ENCODE measurements at places on chromosomes 1 and 21. TPM values are rescaled to one million over a fixed set of nuclear protein-coding genes. Genes with fewer than 3 reads are reported as not detected.

Gene F5
- not detected for total RNA-seq

Gene C1orf210
- total RNA-seq = 23.3 TPM

Gene KCND3
- not detected for total RNA-seq

Gene FLG2
- not detected for total RNA-seq

Gene ORC1
- 17.6 TPM for total RNA-seq

Gene TNFRSF14
- 13.8 TPM for total RNA-seq

Gene PTPRF
- total RNA-seq = 439 TPM

Gene AZIN2
- 7.3 TPM for total RNA-seq

Gene SYCP1
- total RNA-seq = not detected

Gene OTUD3
- 9.7 TPM for total RNA-seq

DNA sequence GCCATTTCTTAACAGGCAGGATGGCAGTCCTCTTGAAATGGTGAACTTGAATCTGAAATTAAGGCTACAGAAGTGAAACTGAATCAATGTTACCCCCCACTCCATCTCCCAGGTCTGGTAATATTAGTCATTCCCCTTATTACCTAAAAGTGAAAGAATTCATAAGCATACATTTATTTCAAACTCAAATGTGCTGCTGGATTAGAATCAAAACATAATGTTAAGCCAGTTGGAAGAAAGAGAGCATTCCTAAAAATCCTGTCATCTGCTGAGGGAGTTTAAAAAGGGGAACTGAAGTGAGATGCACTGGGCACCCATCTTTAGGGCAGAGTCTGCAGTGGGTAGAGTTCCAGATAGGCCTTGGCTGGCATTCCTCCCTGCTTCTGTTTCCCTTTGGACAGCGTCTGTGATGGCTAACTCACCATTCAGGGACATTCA lies 17.4 kb downstream of the KIAA0319L start:
- DNase-seq = no peak

DNA sequence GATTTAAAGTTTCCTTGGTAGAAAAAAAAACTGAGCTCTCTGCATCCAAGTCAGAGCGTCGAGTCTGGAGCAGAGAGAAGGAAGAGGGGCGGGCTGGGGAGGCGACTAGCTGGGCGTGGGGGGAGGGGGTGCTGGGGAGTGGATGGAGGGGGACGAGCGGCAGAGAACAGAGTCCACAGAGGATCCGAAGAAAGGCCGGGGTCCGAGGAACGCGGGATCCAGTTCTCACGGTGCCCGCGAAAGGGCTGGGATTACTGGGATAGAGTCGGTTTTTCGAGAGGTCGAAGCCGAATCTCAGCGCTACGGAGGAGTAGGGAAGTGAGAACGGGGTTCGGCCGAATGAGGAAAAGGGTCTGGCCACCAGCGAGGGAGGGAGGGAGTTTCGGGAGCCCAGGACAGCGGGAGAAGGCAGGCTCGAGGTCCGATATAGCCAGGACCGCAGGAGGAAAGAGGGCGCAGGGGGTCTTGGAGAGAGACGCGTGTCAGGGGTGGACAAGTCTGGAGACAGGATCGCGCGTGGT lies 665 bp downstream of the DAB1 start:
- no peak for DNase-seq

DNA sequence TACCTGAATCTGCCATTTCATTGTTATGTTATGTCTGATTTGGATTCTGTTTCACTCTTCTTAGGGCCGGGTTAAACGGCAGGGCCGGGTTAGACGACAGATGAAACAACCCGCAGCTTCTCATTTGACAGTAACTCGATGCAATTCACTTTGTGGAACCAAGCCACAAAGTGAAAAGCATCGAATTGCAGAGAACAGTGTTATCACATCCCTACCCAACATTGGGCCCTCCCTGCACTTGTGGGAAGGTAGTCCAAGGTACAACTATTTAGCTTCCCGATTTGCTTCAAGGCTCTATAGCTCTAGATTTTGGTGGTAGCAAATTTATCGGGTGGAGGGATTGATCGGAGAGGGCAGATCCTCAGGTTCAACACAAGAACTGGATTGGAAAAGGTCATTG lies 17.0 kb downstream of the SON start:
- DNase-seq = no peak

GRCh38 chr1:110634086-110634454 lies 27.9 kb upstream of the KCNA2 start:
- DNase-seq = no peak

DNA sequence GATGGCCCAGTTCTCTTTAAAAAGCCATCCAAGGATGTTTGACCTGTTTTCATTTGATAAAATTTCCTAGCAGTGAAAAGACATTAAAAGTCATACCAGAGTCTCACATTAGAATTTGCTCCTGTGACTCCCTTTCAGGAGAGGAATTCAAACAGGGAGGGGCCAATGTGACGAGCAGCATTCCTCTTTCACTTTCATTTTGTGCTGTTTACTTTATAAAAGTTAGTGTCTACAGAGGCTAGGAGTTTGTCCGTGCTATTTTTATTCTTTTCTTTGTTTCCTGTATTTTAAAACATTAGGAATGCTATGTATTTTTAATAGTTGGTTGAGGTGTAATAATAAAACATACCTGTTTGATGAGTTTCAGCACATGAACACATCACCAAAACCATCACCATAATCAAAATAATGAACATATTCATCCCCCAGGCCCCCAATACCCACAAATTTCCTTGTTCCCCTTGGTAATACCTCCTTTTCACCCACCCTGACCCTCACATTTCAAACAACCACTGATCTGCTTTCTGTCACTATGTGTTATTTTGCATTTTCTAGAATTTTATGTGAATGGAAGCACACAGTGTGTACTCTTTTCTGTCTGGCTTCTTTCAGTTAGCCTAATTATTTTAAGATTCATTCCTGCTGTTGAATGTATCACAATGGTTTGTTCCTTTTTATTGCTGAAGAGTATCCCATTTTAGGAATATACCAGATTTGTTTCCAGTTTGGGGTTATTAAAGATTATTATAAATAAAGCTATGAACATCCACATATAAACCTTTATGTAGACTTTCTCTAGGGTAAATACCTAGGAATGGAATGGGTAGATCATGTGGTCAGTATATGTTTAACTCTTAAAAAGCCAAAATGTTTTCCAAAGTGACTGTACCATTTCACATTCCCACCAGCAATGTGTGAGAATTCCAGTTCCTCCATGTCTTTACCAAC lies 129.5 kb downstream of the TENT5C start:
- peak; percentile 59 for DNase-seq

- DNase-seq = no peak
Observed at GRCh38 chr1:108124023-108124422, 76.1 kb downstream of the SLC25A24 start.

- no peak for DNase-seq
Observed at GRCh38 chr1:152436593-152437496, 22.8 kb upstream of the CRNN start.

DNA sequence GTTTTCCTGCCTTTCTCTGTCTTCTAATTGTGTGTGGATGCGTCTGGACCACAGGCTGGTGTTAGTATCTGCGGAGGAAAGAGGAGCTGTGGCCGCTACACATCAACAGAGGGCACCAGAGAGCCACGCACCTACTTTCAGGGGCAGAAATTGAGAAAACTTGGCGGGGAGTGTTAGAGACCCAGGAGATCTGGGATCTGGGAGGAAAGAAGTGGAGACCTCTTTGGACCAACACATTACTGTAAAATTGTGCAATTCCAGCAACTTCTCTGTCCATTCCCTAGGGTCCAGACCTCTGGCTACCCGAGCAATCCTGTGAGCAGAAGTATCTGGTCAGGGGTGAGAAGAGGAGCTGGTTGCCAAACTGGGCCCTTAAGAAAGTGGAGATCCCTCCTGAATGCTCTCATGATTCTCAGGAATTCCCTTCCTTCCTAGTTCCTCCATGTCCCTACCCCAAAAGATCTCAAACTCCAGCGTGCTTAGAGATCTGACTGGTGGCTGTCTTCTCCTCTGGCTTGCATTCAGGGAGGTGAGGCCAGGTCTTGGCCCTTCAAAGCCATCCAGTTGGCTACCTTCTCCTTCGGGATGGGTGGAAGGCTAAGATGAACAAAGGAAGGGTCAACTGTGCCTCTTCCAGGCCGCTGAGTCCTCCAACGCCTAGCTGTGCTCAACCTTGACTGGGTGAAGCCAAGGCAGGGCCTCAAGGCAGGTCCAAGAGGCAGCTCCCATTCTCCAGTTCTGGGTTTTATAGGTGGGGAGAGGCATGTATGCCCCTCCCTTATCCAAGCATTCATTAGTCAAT lies 1.2 kb upstream of the KIRREL1 start:
- peak; percentile 67 for DNase-seq

DNA sequence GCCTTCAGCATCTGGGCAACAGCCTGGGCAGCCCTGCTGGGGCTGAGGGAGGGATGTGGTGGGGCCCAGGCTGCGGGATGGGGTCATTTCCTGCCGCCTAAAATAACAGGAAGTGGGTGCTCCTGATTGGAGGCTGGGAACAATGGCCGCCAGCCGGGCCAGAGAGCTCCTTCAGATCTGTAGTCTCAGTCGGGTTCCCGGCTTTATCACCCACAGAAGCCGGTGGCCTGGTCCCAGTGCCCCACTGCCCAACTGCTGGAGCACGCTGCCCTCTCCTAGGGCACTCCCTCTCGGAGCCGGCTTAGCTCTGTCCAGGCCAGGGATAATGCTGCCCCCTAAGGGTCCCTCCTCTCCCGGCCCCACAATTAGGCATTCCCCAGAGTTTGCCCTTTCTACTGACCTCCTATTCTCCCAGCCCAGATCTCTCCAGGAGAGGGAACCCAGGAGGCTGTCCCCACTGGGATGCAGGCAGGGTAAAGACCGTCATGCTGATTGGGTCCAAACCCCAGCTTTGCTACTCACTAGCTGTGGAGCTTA lies 5.1 kb downstream of the MAP7D1 start:
- peak; percentile 64 for DNase-seq

GRCh38 chr1:61284936-61285335 lies 202.6 kb downstream of the NFIA start:
- DNase-seq = no peak

GRCh38 chr1:75999034-75999433 lies 66.8 kb upstream of the ASB17 start:
- no peak for DNase-seq

DNA sequence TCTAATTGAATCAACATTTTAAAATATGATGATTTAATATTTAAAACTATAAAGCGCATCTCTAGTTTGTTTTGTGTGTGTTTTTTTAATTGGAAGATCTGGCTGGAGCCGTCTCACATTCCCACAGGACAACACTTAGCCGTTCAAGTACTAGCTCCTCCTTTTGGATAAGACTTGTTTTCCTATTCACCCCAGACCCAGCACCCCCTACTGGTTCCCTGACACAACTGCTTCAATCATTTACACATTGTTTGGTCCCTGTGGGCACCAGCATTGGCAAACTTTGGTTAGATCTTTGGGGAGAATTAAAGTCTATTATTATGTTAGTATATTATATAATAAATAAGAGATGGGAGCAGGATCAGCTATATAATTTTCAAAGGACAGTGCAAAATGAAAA lies 34.5 kb downstream of the TYW3 start:
- no peak for DNase-seq

DNA sequence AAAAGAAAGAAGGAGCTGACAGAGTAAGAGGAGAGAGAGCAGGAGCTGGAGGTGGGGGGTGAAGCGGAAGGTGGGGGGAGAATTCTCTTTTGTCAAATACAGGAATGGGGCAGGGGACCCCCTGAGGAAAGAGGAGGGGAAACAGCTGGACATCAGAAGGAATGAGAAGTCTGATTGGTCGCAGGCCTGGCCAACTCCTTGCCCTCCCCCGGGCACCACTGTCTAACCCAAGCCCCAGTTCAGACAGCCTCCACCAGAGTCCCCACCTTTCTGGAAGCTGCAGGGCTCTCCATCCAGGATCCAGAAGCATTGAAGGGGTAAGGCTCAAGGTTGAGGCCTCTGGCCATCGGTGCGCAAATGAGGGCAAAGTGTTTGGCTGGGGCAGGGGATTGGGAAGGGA lies at the start of gene OPTC:
OPTC (plus strand) TSS at position 253 of the 400 bp plus-strand sequence. CDS start 1,853 bp downstream, outside the sequence.
- DNase-seq = no peak

GRCh38 chr1:192171123-192171522 lies 12.9 kb downstream of the RGS18 start:
- DNase-seq = no peak

All from PC-9 (cell line).